Activated T-cell treated with anti-CD3 and anti-CD28 coated beads for 1 hour (primary cell): ENCODE measurements at places on chromosomes 1 and 21.

- no peak for DNase-seq
Measured at GRCh38 chr1:20323613-20323920, 32.9 kb downstream of the VWA5B1 start.

DNA sequence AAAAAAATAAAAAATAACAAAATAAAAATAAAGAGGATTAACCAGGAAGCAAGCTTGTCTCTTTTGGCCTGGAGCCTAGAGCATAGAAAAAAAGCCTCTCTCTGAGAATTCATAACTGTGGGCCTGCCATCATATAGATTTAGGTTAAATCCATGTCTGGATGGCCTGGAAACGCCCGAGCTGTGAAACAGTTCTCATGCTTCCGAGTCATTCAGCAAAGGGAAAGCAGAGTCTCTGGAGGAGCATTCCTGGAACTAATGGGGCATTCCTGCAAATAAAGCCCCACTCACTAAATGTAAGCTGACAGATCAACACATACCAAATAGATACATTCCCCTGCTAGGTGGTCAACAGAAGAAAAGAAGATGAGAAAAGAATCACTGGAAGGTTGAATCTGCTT lies 75.8 kb upstream of the GNG4 start:
- DNase-seq, result no peak

DNA sequence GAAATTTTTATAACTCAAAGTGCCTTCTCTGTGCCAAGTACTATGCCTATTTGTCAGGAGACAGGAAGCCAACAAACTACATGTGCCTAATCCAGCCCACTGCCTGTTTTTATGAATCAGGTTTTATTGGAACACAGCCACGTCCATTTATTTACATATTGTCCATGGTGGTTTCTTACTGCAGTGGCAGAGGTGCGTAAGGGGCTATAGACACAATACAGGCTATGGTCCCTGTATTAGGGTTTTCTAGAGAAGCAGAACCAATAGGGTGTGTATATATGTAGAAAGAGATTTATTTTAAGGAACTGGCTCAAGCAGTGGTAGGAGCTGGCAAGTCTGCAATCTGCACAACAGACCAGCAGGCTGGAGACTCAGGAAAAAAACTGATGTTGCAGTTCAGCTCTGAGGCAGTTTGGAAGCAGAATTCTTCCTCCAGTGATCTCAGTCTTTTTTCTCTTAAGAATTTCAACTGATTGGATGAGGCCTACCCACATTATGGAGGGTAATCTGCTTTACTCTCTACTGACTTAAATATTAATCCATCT lies 15.4 kb downstream of the PPIE start:
- no peak for DNase-seq

DNA sequence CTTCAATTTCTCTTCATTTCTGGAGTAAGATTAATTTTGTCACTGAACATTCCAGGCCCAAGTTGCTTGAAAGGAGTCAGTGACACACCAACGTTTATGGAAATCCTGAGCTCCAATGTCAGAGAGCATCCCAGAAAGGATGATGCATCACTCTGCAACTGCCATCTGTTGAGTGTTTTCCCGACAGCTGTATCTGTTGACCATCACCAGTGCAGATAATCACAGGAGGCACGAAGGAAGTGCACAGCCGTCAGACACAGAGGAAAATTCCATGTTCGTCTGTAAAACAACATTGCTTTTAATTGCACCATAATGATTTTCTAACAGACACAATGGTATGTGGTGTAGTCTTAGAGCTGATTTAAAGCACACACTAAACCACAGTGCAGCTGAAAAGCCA lies 376.7 kb upstream of the ADGRL2 start:
- no peak for DNase-seq

DNA sequence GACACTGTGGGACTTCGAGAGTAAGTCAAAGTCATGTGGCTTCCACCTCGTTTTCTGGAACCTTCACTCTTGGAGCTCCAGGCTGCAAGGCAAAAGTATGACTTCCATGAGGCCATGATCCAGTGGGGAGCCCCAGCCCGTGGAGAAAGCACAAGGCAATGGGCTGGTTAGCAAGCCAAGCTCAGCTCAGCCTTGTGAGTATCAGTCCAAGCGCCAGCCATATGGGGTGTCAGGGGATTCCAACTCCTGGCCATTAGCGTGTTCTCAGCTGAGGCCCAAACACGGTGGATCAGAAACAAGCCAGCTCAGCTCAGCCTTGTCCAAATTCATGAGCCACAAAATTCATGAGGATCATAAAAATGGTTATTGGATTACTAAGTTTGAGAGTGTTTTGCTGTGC lies 261.0 kb downstream of the RHOU start:
- DNase-seq, result no peak

DNA sequence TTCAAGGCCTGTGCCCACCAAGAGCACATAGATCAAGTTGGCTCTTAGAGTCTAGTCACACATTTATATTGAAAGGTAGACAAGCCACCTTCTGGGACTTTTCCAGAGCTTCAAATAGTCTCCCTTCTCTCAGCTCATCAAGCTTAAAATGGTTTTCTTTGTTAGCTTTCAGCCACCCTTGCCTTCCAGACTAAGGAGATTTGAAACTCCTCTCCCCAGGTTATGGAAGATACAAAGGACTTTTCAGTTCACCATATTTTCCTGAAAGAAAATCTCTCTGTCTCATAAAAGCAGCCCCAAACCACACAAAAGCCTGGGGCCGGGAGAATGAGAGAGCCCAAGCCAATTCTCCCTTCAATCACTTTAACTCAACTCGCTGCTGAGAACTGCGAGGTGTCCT lies 134.1 kb downstream of the ZC3H11B start:
- DNase-seq, result no peak

DNA sequence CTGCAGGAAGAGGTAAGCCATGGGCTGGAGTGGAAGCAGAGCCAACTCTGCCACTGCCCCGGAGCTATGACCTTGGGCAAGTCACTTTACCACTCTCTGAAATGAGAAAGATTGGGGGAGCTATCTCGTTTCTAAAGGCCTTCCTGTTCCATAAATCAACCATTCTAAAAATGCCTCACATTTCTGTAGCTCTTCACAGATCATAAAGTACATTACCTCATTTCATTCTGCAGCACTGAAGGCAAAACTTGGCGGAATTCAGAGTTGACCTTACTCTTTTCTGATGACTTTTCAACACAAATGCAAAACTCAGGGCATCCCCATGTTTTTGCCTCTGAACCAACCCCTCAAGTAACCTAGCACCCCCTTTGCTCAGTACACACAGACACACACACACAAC lies 404.0 kb upstream of the NFIA start:
- DNase-seq, result no peak

DNA sequence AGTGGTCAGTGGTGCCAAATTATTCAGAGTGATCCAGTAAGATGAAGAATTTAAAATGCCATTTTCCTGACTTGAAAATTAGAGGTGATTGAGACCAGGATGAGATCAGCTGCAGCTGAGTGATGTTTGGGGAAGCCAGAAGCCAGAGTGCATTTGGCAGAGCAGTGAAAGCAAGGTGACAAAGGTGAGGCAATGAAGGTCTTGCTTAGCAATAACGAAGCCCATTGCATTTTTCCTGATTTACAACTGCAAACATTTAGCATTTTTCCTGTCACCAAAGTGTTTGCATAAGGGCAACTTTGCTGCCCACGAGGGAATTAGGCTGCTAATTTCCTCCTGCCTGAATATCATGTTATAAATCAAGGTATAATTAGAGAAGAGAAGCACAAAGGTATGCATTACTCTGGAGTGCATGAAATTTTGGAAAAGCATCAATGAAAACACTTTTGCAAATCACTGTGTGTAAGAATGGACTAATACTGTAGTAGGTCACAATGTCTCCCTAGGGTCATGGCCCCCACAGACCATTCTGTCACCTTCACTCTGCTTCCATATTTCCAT lies 188.2 kb upstream of the LYPLAL1 start:
- no peak for DNase-seq

DNA sequence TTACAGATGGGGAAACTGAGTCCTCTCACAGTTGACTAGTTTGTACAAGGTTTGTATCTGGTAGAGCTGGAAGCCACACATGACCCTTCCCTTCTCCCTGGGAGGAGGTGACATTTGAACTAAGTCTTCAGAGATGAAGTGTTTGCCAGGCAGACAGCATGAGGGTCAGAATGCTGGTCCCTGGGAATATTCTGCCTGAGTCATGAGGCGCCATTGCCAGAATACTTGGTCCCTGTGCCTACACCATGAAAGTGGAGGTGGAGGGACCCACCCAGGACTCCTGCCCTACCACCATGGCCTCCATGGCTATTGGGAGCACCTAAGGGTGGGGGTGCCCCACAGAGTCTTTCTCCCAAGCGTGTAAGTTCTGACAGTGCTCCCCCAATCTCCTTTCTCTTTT lies 7.0 kb downstream of the RPS6KA1 start:
- DNase-seq, result no peak

DNA sequence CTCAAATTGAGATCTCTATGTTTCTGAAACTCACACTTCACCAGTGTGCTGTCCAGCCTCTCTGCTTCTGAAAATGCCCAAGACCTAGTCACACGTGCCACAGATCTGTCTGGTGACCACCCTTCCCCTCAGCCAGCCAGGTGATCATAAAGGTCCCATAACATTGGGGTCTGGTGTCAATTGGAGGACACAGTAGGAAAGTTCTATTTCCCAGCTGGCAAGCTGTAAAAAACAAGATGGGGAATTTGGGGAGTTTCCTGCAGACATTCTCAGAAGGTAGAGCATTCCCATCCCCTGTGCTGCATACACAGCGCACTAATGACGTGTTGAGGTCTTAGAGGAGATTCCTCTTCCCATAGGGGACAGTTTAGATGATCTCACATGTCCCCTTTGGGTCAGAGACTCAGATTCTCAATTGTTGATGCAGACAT lies 50.1 kb downstream of the RPS6KA1 start:
- DNase-seq, result no peak
